Activated CD4-positive, alpha-beta memory T cell treated with anti-CD3 and anti-CD28 coated beads, Interleukin-2, amount 10 ng/mL, durations not matched to agents 7 days and 5 days (primary cell): ENCODE measurements at places on chromosomes 6 and 20. TPM values are rescaled to one million over a fixed set of nuclear protein-coding genes. Genes with fewer than 3 reads are reported as not detected.

DNA sequence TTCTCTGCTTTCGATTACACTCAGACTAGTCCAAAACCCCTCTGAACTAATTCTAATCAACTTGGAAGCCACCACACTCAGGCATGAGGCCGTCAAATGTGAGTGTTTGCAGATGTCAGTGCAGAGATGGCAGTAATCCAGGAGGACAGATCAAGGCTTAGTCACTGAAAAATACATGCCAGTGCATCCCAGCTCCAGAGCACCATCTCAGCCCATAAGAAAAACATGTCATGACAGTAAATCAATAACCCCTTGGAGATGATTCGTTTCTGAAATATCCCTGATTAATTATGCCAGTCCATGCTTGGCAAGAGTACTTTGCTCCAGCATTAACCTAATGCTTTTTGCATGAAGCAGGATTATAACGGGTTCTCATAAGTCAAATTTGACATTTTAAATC, 179.5 kb downstream of the ADAT2 start:
- no peak for DNase-seq
- H3K4me3 ChIP-seq, result no peak overlapping the region
- H3K4me1 ChIP-seq, result peaks cover 7% of the 10 kb centered on the region
- no peak overlapping the region for H3K27ac ChIP-seq
- no peaks in the 10 kb centered on the region for H3K36me3 ChIP-seq
- no peaks in the 10 kb centered on the region for H3K27me3 ChIP-seq

- peaks cover 7% of the 10 kb centered on the region for H3K27me3 ChIP-seq
- no peaks in the 10 kb centered on the region for H3K4me1 ChIP-seq
- H3K27ac ChIP-seq, result no peak overlapping the region
- no peak overlapping the region for H3K4me3 ChIP-seq
- DNase-seq, result no peak
- no peaks in the 10 kb centered on the region for H3K36me3 ChIP-seq
Measured at GRCh38 chr6:167336844-167337630, 12.2 kb downstream of the TTLL2 start.

The CYP24A1 gene
- not detected for total RNA-seq

DNA sequence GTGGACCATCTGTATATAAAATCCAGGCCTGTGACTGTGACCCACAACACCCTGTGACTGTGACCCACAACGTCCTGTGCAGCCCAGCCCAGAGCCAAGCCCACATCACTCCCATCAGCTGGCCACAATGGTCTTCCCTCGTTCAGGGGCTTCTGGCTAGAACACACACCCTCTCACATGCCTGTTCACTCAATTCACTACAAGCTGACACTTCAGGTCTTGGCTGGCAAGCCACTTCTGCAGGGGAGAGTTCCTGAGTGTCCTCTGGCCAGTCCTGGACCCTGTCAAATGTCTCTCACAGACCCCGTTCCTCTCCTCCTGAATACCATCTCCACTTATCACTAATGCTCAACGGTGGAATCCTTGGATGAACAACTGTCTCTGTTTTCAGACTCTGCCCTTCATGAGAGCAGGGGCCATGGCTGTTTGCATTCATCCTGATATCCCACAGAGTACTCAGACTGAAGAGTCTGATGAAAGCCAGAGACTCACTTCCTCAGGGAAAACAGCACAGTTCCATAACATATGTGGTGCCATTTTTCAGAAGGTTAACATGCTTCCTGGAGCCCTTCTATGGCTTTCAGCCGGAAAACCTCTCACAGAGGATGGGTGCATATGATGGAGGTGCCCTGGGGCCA, 56.0 kb downstream of the MYH7B start:
- H3K36me3 ChIP-seq, result peaks cover 77% of the 10 kb centered on the region
- no peaks in the 10 kb centered on the region for H3K27me3 ChIP-seq
- no peak overlapping the region for H3K27ac ChIP-seq
- no peak for DNase-seq
- peaks cover 12% of the 10 kb centered on the region for H3K4me1 ChIP-seq
- H3K4me3 ChIP-seq, result no peak overlapping the region

The DOP1A gene
- total RNA-seq, result 13.3 TPM

The SLC35D3 gene
- 0.13 TPM for total RNA-seq

GRCh38 chr20:32314768-32315167, 37.3 kb downstream of the KIF3B start:
- peaks cover 10% of the 10 kb centered on the region for H3K4me1 ChIP-seq
- peaks cover 72% of the 10 kb centered on the region for H3K36me3 ChIP-seq
- no peak for DNase-seq
- no peaks in the 10 kb centered on the region for H3K27me3 ChIP-seq
- H3K4me3 ChIP-seq, result no peak overlapping the region

GRCh38 chr6:47246551-47246950, 63.2 kb downstream of the TNFRSF21 start:
- no peaks in the 10 kb centered on the region for H3K36me3 ChIP-seq
- no peak overlapping the region for H3K4me3 ChIP-seq
- H3K27me3 ChIP-seq, result no peaks in the 10 kb centered on the region
- no peak overlapping the region for H3K27ac ChIP-seq

DNA sequence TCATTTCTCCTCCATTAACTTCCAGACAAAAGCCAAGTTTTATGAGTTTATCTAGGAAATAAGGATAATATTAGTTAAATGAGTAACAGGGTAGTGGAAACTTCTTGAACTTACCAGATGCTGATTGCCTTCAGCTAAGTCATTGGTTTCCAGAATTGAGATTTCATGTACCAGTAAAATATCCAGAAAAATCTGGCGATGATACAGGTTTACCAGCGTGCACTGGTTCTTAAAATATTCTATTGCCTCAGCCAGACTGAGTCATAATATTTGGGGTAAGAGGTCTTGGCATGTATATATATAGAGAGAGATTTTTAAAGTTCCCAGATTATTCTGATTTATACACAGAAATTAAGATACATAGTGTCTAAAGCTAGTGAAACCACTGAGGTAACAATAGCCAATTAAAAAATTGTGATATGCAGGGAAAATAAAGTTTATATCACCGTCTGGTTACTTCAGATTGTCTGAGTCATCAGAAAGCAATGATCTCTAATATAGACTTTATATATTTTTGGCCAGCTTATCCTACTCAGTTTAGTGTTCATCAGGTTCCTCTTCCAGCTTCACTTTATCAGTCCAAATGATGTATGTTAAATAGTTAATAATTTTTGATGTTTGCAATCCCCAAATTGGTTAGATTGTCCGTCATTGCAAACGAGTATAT, 39.5 kb upstream of the SDHAF4 start:
- H3K36me3 ChIP-seq, result no peaks in the 10 kb centered on the region
- H3K27ac ChIP-seq, result no peak overlapping the region
- H3K4me1 ChIP-seq, result no peaks in the 10 kb centered on the region

The IYD gene
- not detected for total RNA-seq

The LRRC73 gene
- total RNA-seq, result 0.25 TPM

- DNase-seq, result no peak
- no peak overlapping the region for H3K4me3 ChIP-seq
- H3K4me1 ChIP-seq, result no peaks in the 10 kb centered on the region
- H3K36me3 ChIP-seq, result no peaks in the 10 kb centered on the region
- no peaks in the 10 kb centered on the region for H3K27me3 ChIP-seq
- no peak overlapping the region for H3K27ac ChIP-seq
Measured at GRCh38 chr20:8633366-8633765, 435.5 kb upstream of the PLCB4 start.

GRCh38 chr6:82066991-82067411, 180.5 kb downstream of the IBTK start:
- no peaks in the 10 kb centered on the region for H3K27me3 ChIP-seq
- no peak overlapping the region for H3K27ac ChIP-seq
- no peak for DNase-seq
- H3K36me3 ChIP-seq, result no peaks in the 10 kb centered on the region
- no peak overlapping the region for H3K4me3 ChIP-seq

DNA sequence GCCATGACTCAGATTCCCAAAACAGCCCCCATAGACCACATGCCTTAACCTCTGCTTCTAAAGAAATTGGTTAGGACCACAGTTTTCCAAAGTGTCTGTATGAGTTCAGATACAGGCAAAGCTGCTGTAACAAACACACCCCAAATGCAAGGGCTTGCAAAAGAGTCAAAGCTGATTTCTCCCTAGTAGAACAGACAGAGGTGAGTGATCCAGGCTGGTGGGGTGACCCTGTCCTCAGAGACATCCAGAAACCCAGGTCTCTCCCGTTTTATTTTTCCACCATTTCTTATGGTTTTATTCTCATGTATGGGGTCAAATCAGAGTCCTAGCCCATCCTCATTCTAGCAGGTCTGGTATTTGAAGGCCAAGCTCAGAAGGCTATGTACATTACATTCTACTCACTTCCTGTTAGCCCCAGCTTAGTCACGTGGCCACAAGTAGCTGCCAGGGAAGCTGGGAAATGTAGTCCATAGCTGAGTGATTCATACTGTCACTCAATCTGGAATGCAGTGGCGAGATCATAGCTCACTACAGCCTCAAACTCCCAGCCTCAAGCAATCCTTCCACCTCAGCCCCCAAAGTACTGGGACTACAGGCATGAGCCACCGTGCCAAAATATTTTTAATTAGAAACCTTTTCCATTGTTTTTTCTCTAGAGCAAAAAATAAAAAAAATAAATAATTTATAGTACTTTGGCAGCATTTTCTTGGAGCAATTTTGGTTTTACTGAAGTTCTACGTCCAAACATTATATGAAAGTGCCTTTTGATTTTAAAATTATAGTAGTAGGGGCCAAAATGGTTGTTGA, 175.2 kb downstream of the ZMYND8 start:
- H3K27me3 ChIP-seq, result no peaks in the 10 kb centered on the region
- H3K27ac ChIP-seq, result no peak overlapping the region
- peaks cover 8% of the 10 kb centered on the region for H3K4me1 ChIP-seq

- no peak overlapping the region for H3K4me3 ChIP-seq
- H3K4me1 ChIP-seq, result no peaks in the 10 kb centered on the region
- no peak overlapping the region for H3K27ac ChIP-seq
- H3K36me3 ChIP-seq, result no peaks in the 10 kb centered on the region
- H3K27me3 ChIP-seq, result no peaks in the 10 kb centered on the region
Measured at GRCh38 chr6:113595911-113596376, 261.2 kb upstream of the MARCKS start.

DNA sequence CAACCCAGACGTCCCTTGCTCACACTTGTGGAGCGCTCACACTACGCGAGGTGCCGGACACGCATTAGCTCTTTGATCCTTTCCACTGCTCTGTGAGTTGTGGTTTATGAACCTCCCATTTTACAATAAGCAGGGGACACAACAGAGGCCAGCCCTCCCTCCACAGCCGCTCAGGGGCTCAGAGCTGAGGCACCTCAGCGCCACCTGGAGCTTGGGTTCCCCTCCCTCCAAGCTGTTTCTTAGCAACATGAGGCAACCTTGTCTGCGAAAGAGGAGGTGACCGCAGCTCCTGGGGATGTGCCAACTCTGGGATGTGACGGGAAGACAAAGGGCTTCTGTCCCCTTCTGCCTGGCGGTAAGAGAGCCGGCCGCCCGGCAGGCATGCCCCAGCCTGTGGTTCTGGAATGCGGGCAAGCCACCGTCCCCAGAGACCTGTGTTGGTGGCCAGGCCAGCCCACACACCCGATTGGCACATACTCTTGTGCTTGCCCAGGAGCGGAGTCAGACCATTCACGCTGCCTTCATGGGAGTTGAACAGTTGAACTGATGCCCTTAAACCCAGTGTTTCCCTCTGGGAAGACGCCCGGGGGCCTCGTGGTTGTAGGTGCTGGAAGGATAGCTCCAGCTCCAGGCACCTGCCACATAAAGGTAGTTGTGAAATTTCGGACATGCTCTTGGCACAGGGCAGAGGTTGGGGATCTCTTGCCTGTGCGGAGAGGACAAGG, 44.5 kb downstream of the RBM38 start:
- DNase-seq, result peak; percentile 47
- no peak overlapping the region for H3K4me3 ChIP-seq
- H3K27me3 ChIP-seq, result no peaks in the 10 kb centered on the region
- peaks cover 6% of the 10 kb centered on the region for H3K36me3 ChIP-seq
- peaks cover 69% of the 10 kb centered on the region for H3K4me1 ChIP-seq
- peak overlapping the region; percentile 52 for H3K27ac ChIP-seq

- no peak overlapping the region for H3K4me3 ChIP-seq
- no peak for DNase-seq
- H3K4me1 ChIP-seq, result no peaks in the 10 kb centered on the region
- no peak overlapping the region for H3K27ac ChIP-seq
Measured at GRCh38 chr6:78942446-78942845, 75.1 kb downstream of the IRAK1BP1 start.

The TGM3 gene
- not detected for total RNA-seq

DNA sequence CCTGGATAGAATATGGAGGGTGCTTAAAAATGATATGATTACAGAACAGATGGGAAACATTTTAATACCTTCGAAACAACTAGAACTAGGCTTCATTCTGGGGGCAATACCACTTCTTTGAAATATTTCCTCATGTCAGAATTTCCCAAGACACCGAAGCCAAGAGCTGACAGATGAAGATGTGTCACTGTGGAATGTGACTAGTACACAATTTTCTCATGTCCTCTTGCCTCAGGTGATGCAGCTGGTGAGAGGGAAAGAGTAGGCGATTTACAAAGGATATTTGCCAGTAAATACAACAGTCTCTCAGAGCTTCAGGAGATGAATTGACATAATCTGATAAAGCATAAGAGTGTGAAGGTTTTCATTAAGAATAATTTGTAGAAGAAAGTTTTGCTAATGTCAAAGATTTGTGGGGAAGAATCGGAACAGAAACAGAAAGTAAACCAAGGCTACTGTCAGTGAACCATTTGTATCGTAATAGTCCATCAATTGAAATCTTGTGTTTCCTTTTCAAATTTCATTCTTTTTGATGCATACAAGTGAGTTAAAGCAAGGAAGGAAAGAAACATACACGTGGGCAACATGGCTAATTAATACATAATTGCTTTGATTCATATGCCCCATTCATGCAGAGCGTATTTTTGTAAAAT, 164.7 kb upstream of the CCN2 start:
- H3K4me3 ChIP-seq, result no peak overlapping the region
- H3K27me3 ChIP-seq, result no peaks in the 10 kb centered on the region
- no peak for DNase-seq
- H3K27ac ChIP-seq, result no peak overlapping the region

- no peak for DNase-seq
- H3K4me1 ChIP-seq, result peaks cover 1% of the 10 kb centered on the region
- H3K4me3 ChIP-seq, result no peak overlapping the region
- H3K27ac ChIP-seq, result no peak overlapping the region
- no peaks in the 10 kb centered on the region for H3K36me3 ChIP-seq
- H3K27me3 ChIP-seq, result no peaks in the 10 kb centered on the region
Measured at GRCh38 chr20:50498071-50498776, 12.0 kb upstream of the PTPN1 start.

GRCh38 chr6:84554706-84555105, 209.7 kb downstream of the TBX18 start:
- DNase-seq, result no peak
- H3K36me3 ChIP-seq, result no peaks in the 10 kb centered on the region
- H3K4me1 ChIP-seq, result no peaks in the 10 kb centered on the region
- H3K27me3 ChIP-seq, result no peaks in the 10 kb centered on the region
